ENCODE measurements at places on chromosomes 4 and X.

DNA sequence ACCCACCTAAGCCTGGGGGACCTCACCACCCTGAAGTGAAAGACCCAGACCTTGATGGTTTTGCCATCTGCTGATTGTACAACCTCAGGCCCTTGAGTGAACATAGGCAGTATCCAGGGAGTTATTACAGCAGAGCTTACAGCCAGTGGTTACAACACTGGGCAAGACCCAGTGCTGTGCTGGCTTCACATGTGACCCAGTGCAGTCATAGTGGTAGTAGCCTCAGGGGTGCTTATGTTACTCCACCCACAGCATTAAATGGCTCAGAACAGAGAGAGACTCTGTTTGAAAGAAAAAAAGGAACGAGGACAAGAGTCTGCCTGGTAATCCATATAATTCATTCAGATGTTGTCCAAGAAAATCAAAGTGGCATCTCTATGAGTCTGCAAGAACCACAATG is 45.2 kb upstream of the DACH2 start:
- no peak for DNase-seq

- DNase-seq: no peak
These were observed 41.0 kb upstream of the KLHL34 start for GRCh38 chrX:21699136-21699535.

DNA sequence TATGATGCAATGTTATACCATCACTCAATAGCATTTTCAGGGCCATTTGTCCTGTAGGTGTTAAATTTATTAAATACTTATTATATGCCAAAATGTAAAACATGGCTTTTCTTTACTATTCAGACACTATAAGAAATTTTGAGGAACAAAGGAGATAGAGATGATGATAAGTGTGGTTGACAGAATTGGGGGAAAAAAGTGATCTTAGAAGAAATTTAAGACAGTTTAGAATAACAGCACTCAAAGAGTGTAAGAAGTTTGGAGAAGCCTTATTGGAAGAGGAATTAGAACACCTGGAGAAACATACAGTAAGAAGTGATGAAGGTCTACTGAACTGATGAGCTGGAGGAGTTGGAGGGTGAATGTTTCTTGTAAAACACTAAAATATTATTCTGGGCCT is 12.8 kb upstream of the AFP start:
- no peak for DNase-seq

DNA sequence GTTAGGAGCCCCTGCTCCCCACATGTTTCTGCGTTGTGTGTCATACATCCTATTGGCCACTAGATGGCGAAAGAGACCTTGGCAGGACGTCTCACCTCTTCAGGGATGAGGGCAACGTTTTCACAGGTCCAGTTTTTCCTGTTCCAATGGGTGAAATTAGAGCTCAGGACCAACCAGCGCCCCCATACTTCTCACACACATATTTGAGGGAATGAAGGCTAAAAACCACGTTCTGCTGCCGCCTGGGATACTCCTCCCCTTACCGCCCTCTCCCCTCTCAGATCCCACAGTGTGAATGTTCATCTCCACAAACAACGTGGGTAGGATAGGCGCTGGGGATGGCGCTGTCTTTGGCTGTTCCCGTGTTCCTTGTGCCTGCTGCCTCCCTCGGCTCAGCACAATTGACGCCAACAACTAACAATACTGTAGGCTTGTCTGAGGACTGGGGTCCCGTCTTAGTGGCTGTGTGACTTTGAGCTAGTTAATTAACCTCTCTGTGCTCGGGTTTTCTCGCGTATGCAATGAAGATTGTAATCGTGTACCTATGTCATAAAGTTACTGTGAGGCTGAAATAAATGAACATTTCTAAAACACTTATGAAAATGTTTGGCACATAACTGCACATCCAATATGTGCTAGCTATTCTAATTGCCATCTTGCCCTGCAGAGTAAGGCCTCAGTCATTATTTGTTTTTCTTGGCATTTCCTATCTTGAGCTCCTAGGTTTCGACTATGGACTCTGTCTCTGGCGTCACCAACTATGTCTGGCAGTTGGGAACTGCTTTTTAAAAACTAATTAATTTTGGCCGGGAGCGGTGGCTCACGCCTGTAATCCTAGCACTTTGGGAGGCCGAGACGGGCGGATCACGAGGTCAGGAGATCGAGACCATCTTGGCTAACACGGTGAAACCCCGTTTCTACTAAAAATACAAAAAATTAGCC is 181.3 kb upstream of the STK26 start:
- DNase-seq: peak; percentile 84

DNA sequence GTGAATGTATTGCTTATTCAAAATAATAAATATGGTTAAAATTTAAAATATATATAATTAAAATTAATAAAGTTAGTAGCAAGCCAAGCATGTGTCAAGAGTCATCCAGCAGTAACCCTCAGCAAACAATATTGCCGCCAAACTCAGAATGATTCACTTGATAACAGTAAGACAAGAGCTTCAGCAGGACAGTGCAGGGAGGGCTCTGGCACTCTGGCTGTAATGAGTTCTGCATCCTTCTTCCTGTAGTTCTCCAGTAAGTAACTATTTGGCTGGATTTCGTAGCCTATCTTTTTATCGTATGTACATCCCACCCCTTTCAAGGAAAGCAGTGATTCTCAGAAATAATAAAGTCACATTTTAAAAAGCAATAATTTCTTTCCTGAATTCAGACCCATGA is 17.6 kb downstream of the OTUD6A start:
- DNase-seq: no peak

- no peak for DNase-seq
These were observed 61.9 kb downstream of the ASB9 start for GRCh38 chrX:15207994-15208393.

GRCh38 chrX:27583976-27584375 is 6.2 kb upstream of the DCAF8L2 start:
- DNase-seq: no peak
